CD4-positive, alpha-beta T cell treated with Interleukin-17A for 1 hour (primary cell): ENCODE measurements at places on chromosomes 3 and 15.

DNA sequence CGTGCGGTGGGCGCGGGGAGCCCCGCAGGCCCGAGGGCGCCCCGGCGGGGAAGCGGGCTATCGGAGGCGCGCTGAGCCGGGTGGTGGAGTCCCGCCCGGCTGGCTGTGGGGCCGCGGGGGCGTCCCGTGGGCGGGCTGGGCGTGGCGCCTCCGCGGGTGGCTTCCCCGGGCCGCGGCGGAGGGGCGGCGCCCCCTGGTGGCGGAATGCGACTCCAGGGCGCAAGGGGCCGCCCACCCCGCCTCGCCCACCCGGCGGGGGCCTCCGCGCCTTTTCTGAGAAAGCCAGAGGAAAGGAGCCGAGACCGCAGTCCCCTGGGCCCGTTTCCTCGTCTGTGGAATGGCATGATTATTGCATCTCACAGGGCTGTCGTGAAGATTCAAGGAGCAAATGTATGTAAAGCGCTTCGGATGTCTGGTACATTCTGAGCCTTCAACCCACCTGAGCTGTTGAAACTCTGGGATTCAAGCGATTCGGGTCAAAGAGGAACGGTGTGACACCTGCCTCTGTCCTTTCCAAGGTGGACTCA lies 31.9 kb upstream of the RAB6B start:
- peak; percentile 69 for DNase-seq

DNA sequence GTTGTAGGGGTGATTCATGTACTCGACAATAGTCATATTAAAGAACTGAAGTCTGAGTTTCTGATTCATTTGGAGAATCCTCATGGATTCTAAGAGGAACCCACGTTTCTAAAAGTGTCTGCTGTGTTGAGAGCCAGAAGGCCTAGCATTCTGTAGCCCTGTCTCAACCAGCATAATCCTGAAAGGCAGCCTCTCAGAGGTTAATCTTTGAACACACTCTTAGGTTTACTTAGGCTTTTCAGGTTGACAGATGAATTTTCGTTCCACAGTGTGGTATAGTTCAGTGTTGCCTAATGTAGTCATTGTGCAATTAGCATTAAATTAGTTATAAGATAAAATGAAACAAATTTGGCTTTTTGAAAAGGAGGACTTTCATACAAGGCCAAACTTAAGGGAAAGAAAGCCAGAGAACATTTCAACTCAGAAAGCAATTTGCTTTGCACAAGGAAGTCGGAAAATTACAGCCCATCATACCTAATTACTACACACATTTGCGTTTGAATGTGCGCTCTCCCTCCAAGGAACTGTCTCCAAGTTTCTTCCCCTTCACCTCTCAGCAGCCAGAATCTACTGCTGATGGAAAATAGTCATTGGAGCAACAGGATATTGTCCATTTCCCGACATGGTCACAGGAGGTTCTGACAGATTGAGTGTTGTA lies 42.0 kb downstream of the AGBL1 start:
- no peak for DNase-seq

DNA sequence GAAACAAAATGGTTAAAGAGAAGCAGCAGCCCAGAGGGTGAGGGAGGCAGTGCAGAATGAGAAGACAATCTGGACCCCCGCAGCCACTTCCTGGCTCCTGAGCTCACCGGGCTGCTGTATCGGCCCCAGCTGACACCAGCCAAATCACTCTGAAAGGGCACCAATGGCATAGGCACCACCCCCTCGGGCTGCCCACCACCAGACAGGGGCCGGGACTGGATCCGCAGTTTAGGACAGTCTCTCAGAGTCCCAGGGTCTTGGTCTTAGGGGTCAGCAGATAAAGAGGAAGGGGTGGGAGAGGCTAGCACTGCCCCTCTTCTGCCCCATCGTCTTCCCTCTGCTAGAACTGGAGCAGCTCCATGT lies 17.9 kb upstream of the EHD4 start:
- DNase-seq: no peak

DNA sequence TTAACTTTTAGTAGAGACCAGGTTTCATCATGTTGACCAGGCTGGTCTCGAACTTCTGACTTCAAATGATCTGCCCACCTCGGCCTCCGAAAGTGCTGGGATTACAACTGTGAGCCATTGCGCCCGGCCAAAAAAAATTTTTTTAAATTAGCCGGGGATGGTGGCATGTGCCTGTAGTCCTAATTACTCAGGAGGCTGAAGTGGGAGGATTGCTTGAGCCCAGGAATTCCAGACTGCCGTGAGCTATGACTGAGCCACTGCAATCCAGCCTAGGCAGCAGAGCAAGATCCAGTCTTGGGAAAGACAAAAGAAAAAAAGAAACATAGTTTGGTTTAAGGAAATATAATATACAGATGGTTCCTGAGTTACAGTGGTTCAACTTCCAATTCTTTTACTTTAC lies 44.9 kb upstream of the EIF3J start:
- DNase-seq: no peak
